ENCODE measurements at places on chromosomes 11 and 22. TPM values are rescaled to one million over a fixed set of nuclear protein-coding genes. Genes with fewer than 3 reads are reported as not detected.

The TRABD gene
- total RNA-seq, result 35.7 TPM

The IL18 gene
- 98.4 TPM for total RNA-seq

The H19 gene
- 8.8 TPM for total RNA-seq

The ART1 gene
- total RNA-seq, result not detected

The KRTAP5-7 gene
- total RNA-seq, result not detected
